ENCODE measurements at places on chromosomes 16 and 17.

- no peak for DNase-seq
Observed at GRCh38 chr16:89821438-89822187, 5.2 kb upstream of the FANCA start.

DNA sequence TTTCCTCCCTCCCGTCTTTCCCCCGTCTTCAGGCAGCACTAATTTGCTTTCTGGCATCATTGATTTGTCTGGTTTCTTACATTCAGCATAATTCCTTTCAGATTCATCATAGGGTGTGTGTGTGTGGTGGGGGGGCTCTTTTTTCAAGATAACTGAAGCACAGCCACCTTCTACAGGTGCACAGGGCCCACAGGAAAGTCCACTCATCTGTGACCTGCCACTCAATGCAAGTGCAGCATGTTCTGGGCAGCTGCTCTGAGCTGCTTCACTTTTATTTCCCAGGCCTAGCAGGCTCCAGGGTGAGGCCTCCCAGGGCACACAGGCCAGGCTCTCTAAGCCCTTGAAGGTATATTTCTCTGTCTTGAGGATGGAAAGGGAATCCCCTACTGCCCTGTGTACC, 35.2 kb upstream of the MYH10 start:
- DNase-seq = no peak

- DNase-seq = no peak
Observed at GRCh38 chr17:76365256-76365903, 11.7 kb upstream of the PRPSAP1 start.

GRCh38 chr17:4900231-4901107, 1.1 kb downstream of the C17orf107 start:
- DNase-seq = peak; percentile 48

DNA sequence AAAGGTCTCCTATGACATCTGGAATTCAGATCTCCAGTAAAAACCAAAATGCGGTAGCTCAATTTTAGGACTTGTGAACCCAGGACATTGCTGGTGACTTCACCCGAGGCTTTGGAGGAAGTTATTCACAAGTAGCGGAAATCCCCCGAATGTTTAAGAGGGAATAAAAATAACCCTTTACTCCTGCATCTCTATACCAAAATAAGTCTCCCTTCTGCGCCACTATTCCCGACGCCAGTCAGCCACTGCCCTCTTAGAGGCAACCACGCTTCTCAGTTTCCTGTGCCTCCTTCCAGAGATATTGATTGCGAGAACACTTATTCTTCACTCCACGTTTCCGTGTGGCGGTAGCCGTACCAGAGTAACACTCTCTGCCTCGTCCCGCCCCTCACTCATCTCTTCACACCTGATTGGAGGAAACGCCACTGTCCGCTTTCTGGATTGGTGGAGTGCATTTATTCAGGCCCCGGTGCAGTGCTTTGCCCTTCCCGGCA, 27.4 kb downstream of the EMP2 start:
- peak; percentile 82 for DNase-seq

DNA sequence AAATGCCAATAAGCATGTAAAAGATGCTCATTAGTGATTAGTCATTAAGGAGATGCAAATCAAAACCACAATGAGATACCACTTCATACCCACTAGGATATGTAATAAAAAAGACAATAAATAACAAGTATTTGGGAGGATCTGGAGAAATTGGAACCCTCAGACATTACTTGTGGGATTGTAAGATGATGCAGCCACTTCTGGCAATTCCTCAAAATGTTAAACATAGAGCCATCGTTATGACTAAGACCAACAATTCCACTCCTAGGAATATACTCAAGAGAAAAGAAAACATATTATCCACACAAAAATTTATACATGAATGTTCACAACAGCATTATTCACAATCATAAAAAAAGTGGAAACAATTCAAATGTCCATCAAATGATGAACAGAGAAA, 336.2 kb upstream of the PMFBP1 start:
- no peak for DNase-seq

GRCh38 chr17:50464736-50465135, 3.9 kb downstream of the CHAD start:
- no peak for DNase-seq

DNA sequence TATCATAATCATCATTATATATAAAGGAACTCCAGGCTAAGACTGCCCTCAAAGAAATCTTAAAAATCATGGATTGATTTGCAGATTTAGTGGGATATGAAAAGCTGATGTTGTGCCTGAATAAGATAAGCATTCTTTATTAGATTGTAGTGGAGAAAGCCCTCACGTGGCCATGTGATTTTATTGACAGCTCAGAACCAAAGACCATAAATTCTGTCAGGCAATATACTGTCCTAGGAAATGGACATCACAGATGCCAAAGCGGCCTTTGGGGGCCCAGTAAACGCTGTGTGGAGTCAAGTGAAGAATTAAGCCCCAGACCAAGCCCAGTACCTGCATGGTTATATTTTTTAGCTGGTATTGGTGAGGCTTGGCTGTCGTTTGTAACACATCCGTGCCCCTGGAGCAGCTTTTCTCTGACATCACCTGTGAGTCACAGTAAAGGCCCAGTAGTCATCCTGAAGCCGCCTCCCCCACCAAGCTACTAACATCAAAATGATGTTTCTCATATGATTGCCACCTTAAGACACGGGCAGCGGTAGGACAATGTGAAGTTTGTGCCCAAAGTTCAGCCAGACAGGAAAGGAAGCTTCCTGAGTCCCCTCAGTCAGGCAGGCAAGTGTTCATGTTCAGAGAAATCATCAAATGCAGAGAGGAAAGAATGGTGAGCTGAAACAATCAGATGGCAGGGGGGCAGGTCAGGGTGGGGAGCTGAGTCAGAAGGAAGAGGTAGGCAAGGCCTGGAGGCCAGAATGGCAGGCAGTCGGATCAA, 209.4 kb downstream of the IRX3 start:
- no peak for DNase-seq

DNA sequence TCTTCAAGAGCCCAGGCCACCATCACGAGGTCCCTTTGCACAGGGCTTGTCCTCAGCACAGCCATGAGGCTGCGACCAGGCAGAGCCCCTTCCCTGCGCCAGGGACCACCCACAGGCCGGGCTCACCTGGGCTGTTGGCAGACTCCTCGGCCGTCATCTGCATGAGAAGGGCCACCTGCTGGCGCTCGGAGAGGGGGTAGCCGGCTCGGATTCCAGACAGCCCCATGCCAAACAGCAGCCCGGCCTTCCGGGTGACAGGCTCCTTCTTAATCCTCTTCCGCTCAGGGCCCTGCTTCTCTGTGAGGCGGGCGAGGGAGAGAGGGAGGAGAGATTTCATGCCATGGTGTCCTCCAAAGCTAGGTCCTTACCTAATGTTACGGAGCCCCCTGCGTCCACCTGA, 73.4 kb downstream of the ZNF778 start:
- peak; percentile 88 for DNase-seq

GRCh38 chr17:68273722-68274121, 17.2 kb downstream of the SLC16A6 start:
- no peak for DNase-seq

DNA sequence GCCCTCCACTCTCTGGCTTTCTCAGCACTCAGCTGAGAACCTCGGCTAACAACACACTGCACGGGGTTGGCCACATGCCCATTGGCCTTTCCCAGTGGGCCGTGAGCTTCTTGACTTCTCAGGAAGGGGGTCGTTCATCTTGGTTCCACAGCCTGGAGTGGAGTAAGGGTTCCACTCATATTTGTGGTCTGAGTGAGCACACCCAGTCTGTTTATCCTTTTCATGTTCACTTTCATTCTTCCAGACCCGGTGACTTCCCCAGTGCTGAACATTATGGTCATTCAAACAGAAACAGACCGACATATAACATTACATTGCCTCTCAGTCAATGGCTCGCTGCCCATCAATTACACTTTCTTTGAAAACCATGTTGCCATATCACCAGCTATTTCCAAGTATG, 8.2 kb downstream of the MILR1 start:
- no peak for DNase-seq
